ENCODE measurements at places on chromosomes 7 and 10. TPM values are rescaled to one million over a fixed set of nuclear protein-coding genes. Genes with fewer than 3 reads are reported as not detected.

DNA sequence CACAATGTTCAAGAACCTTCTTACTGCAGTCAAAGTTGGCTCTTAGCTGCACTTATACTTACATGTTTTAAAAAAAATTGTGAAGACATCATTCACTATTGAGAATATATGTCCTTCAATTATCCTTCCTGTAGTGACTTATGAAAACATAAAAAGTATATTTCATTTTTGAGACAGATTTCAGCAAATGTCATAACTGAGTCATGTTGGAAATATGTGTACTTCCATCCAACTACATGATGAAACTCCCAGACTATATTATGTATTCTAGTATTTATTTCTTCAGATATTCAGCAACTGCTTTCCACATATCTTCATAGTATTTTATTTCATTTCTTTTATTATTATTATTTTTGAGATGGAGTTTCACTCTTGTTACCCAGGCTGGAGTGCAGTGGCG, 160.2 kb downstream of the ARHGAP12 start:
- no peak for DNase-seq

DNA sequence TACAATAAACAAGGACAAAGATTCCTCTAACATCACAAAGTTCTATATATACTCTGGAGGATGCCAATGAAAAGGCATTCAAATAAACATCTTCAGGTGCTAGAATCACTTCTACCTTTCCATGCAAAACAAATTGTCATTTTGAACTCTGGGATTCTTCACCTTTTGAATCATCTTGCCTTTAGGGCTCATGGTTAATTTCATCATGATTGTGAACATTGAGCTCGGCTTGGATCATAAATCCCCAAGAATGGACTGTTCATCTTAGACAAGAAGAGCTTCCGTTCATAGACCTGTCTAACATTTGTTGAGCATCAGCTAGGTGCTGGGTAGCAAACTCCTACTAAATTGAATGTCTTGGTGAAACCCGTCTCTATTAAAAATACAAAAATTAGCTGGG, 212.2 kb downstream of the TNS3 start:
- DNase-seq: no peak

GRCh38 chr7:29300026-29300480, 105.5 kb downstream of the CHN2 start:
- DNase-seq: no peak

DNA sequence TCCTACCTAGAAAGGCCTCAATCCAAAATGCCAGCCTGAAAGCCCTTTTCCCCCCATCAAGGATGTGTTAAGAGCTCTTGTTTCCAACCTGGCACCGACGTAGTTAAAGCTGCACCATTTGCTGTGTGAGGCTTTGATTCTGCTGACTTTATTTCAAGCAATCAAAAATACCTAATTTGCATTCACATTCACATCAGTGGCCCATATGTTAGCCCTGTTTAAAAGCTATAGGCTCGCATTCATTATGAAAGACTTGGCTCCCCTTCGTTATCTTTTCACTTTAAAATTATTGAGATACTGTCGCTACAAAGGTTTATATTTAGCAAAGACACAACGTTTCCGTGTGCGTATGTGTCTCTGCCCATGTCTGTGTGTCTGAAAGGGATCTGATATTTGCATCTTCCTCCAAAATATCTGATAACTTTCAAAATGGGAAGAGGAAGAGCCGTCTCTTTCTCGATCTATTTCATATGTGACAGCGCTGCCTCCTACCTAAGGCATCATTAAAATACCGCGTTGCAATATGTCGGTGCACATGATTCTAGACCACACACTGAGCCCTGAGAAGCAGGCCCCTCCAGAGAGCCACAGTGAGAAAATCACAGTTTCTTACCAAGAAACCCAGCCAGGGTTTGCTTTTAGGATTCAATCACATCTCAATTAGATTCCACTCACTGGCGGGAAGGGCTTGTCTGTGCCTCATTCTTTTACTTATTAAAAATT, 57.1 kb upstream of the ITPRID1 start:
- no peak for DNase-seq

DNA sequence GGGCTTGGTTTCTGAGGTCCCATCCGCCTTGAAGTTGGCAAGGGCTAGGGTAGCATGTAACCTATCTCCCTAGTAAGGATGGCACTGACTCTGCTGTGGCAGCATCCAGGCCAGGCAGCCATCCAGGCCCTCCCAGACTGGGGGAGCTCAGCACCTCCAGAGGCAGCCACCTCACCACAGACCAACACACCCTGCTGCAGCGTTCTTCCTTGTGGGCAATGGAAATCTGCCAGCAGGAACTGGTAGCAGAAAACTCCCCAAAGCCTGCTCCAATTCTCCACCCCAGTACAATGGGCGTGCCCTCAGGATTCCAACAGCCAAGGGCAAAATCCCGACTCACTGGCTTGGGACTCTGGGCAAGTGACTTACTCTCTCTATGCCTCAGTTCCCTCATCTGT, 27.5 kb downstream of the DLG5 start:
- DNase-seq: no peak

AS3MT gene
- total RNA-seq: 40.3 TPM

CYP26C1 gene
- 0.22 TPM for total RNA-seq
